T47D (cell line): ENCODE measurements at places on chromosomes 11 and 22.

DNA sequence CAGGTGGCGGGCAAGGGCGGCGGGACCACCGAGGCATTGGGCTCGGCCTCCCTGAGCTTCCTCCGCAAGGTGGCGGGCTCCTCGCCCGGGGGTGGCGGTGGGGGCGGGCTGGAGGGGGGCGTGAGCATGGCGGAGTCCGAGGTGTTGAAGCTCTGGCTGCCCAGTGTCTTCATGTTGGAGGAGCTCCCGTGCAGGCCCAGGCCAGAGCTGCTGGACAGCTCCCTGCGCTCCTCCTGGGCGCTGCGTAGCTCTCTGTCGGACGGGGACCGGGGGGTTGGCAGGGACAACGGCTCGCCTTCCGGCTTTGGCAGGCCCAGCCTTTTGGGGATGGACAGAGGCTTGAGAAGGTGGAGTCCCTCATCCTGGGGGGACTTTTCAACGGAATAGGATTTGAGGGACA lies 43.9 kb upstream of the BID start:
- DNase-seq: no peak

DNA sequence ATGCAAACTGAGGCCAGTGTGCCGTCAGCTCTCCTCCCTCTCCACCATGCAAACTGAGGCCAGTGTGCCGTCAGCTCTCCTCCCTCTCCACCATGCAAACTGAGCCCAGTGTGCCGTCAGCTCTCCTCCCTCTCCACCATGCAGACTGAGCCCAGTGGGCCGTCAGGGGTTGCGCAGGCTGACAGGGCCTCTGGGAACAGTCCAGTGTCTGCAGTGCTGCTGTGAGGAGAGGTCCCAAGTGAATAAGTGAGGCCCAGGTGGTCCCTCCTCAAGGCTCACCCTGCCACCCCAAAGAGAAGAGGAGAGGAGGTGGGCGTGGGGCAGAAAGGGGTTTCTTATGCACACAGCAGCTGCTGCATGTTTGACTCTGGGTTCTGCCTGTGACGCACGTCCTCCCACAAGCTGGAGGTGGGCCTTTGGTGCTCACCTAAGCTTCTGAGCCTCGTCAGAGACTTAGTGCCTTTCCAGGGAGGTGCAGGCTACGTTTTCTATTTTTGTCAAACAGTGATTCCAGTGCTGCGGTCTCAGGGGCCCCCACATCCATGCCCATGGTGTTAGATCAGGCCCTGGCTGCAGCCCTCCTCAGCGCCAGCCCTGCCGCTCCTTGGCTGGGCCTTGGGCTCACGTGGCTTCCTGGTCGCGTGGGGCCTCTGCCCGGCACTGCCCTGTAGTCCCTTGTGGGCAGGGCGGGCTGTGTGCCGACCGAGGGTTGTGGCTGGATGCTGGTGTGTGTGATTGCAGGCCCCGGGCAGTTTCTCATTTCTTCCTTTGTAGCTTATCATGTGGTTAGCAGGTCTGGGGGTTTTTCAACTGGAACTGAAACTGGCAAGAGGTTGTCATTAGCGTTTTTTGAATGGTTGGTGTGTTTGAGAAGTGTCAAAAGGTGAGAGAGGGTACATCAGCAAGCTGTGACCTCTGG lies 7.1 kb downstream of the TPCN2 start:
- DNase-seq: no peak

- no peak for DNase-seq
Observed at GRCh38 chr22:39594411-39594810, 23.9 kb downstream of the CACNA1I start.

DNA sequence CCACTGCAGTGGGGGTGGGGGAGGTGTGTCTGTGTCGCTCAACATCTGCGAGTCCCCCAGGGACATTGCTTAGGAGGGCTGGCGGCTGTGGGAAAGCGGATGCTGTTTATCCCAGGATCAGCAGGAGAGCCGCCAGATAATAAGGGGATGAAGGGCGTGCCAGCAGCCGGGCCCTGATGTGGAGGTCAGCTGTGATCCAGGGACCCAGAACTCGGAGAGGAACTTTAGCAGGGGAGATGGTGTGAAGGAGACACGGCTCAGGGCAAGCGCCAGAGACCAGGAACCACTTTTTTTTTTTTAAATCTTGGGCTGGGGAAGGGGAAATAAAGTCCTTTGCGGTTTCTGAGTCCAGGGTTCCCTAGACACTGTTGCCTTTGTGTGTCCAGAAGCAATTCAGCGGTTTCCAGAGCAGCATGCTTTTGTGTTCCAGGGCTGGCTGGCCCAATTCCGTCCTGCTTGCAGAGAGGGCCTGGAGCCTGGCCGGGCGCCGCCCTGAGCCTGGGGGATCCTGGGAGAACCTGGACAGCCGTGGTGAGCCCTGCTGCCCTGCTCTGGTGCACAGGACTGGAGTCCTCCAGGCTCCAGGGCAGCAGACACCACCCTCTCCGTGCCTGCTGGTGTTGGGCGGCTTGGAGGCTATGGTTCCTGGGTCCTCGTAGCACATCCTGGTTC lies at the start of gene GRAMD4:
GRAMD4 (plus strand) TSS at position 557 of the 672 bp plus-strand sequence. CDS start 6,414 bp downstream, outside the sequence.
- DNase-seq: no peak

DNA sequence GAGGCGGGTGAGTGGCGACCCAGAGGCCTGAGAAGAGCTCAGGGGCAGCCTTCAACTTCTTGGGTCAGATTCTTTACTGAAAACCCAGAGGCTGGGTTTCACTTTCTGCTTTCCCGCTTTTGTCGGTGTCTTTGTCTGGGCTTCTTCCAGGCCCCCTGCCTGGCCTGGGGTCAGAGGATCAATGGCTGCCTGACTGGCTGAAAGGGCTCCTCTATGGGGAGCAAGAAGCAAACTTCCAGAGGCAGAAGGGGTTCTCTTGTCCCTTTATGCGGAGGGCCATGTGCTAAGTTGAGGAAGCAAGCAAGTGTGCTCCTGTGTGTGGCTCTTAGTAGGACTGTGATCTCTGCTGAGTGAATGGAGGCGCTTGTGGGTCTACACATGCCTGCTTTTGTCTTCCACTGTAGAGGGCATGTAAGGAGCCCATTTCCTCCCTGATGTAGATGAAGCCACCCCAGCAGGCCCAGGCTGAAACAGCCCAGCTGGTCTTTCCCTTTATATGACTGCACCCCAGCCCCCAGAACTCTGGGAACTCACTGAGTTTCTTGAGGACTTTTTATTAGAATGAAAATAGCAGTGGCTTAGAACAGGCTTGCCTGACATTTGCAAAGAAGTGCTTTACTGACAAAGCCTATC lies 1.0 kb upstream of the PKNOX2 start:
- no peak for DNase-seq

DNA sequence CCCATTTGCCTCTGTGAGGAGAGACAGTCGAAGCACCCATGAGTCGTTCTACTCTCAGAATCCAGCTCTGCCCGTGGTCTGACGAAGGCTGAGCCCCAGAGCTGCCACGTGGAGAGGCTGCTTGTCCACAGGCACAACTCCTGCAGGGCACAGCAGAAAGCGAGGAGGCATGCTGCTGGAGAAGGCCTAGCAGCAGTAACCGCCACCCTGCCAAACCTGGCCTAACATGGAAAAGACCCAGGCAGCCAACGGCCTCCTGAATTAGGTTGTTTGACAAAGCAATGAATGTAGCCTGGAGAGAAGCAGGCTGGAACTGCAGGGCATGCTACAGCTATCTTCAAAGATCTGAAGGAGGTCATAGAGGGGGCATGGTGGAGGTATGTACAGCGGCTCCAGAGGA lies 89.7 kb downstream of the SNX19 start:
- DNase-seq: peak; percentile 44
